Natural killer cell (primary cell): ENCODE measurements at places on chromosomes 7 and 10. TPM values are rescaled to one million over a fixed set of nuclear protein-coding genes. Genes with fewer than 3 reads are reported as not detected.

GRCh38 chr10:6393168-6393567 is 186.9 kb downstream of the PRKCQ start:
- DNase-seq, result no peak

GRCh38 chr10:61050120-61050745 is 106.2 kb upstream of the RHOBTB1 start:
- no peak for DNase-seq

DNA sequence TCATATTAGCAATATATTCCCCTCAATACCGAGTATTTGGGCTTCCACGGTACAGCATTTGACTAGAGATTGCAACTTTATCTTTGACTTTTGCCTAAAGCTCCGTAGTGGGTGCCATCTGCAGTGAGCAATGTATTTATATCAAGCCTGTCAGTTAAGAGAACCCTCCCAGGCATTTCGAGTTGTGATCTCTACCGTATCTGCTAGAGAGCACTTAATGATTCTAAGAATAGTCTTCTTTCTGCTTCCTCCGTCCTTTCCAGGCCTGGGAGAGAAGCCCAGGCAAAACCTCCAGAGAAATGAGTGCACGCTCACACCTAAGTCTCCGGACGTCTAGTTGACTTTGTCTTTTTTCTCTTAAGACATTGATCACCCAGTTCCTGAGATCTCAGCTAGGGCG is 210.6 kb downstream of the KLF6 start:
- no peak for DNase-seq

DNA sequence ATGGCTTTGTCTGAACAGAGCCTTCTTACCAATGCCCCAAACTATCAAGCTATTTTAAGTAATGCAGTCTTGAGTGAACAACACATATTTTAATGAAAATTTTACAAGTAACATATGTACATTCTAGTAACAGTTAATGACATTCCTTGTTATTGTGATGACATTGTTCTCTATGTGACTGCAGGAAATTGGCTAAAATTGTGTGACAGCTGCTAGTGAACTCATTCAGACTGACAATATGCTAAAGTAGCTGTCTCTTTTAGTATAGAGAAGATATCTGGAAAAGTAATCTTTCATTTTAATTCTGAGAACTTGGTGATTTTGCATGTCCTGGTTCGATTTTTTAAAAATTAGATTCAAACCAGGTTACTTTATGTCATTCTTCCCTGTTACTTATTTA is 259.8 kb upstream of the MAGI2 start:
- DNase-seq, result no peak

GNGT1 gene
- total RNA-seq, result not detected
